NCI-H2081 (cell line): ENCODE measurements at places on chromosomes 7 and 10.

DNA sequence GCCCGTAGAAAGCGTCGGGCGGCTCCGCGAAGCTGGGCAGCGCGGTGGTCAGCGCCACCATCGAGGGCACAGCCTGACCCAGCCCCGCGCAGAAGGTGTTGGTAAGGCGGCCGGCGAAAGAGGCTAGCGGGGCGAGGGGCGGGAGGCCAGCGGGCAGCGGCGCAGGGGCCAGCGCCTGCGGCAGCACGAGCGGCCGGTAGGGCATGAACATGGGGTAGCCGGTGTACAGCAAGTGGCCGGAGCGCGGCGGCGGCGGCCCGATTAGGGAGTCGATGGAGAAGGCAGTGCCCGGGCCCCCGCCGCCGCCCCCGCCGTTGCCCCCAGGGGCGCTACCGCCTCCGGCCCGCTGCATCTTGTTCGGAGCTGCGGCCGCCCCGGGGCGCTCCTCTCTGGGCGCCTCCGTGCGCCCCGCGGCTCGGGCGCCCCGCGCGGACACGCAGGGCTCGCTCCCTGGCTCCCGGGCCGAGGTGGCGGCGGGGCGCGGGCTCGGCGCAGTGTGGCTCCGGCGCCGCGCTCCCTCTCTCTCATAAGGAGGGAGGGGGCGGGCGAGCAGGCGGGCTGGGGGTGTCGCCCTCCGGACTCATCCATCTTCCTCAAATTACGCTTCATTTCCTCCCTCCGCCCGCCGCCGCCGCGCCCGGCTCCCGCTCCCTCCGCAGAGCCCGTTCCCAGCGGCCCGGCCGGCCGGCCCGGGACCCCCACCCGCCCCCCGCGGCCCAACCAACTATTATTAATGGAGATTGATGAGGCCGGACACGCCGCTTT lies at the start of gene GBX1:
Gene GBX1, minus strand, starts transcription at position 498 of the 765 bp plus-strand sequence. Its CDS starts 146 bp downstream, at position 352.
- DNase-seq = peak; percentile 23

GRCh38 chr10:112446855-112447619 lies at the start of the genes VTI1A and ZDHHC6:
VTI1A (plus strand) TSS chr10:112447215; CDS start chr10:112447374, 159 bp downstream.
ZDHHC6 (minus strand) TSS chr10:112446914; CDS start chr10:112445436, 1,478 bp downstream.
- peak; percentile 48 for DNase-seq

DNA sequence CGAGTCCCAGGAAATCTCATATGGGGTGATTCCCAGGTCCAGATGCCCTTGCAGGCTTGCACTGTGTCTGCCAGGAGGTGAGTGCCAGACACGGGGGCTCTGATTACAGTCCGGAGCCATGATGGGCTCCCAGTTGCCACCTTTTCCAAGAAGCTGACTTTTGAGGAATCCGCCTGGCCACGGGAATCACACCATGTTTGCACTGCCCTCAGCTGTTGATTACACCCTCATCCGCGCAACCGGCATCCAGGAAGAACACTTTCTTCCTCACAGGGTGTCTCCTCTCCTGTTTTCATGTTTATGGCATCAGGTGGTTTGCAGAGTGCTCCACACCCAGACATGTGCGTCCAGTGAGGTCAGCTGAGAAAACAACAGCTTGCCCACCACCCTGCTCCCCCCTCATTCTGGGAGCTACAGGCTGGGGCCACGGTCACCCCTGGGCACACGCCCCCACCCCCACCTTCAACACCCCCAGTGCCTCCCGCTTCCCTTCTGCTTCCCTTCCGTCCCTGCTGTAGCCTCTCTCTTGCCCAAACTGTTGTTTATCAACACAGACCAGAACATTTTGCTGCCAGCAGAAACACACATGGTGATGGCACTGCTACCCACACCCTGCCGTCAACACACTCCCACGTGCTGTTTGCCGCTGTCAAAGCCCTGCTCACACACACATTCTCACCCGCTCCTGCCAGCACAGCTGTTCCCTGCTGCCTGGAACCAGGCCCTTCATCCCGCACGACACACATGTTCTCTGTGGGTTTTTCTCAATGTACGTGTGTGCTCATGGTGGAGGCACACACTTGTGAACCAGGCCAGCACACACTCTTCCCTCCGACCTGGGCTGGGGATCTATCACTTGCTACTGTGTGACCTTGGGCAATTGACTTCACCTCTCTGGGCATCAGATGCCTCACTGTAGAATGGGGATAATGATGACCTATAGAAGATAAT lies 35.8 kb downstream of the DDIT4 start:
- no peak for DNase-seq

DNA sequence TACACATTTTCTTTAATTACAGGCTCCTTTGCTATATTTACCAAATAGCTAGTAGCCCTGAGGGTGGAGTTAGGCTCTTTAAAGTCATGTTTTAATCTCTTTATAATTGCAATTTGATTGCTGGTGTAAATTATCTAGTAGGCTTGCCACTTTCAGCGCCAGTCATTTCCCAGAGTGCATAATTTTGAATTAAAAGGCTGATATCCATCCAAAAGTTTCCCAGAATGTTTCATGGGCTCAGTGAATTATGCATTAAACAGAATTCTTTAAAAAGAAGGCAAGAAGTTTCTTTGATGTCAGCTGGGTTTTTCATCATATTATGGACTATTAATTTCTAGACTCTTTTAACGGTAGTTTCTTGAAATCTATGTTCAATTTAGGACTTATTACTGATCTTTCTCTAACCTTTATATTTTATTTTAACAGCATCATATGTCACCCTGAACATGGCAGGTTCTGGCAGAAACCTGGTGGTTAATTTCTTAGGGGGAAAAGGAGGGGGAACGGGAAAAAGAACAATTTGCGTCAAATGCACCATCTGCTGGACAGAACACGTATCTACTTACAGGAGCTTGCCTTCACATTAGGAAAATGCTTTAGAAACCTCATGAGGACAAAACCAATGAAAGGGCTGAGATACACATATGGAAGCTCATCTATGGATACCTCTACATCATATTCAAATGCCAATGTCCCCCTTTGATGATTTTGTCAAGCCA lies 171.1 kb downstream of the GRM3 start:
- DNase-seq = peak; percentile 57
